ENCODE measurements at places on chromosomes 13 and 19.

- DNase-seq, result no peak
Observed at GRCh38 chr13:66933994-66934393, 296.1 kb downstream of the PCDH9 start.

GRCh38 chr13:47087841-47088240 is 191.0 kb upstream of the HTR2A start:
- DNase-seq, result no peak

DNA sequence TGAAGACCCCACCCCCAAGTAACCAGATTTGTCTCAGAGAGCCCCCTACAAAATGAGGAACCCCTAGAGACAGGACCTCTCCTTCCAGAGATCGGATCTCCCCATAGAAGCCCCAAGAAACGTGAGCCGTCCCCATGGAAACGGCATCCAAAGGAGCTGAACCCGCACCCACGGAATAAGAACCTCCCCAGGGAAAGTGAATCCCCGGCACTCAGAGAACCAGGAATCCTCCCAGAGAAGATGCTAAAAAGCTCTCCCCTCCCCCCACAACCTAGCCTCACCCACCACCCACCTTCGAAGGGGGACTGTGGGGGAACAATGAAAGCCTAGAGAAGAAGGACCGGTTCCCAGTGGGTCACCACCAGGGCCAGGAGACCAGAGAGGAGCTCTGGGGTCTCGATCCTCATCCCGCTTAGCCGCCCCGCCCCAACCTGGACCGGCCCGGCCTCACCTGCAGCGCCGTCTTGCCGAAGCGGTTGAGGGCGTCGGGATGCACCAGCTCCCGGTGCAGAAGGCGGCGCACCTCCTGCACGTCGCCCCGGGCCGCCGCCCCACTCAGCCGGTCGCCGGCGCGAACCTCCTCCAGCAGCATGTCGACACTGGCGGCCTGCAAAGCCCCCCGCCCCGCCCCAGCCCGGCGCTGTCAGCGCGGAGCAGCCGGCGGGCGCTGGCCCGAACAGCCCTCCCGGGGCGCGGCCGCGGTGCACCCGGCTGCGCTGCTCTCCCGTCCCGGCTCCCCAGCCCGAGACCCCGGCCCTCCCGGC is 535 bp downstream of the CDKN2D start:
- no peak for DNase-seq

DNA sequence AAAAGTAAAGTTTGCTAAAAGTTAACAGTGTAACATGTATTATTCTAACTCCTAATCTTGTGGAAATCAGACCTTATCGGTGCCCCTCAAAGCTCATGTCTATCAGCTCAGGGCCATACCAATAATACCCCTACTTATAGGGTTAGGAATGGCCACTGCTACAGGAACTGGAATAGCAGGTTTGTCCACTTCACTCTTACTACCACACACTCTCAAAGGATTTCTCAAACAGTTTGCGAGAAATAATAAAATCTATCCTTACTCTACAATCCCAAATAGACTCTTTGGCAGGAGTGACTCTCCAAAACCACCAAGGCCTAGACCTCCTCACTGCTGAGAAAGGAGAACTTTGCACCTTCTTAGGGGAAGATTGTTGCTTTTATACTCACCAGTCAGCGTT is 1677.7 kb downstream of the OLFM4 start:
- no peak for DNase-seq

- DNase-seq, result peak; percentile 14
Observed at GRCh38 chr13:50713523-50714248, 129.8 kb downstream of the DLEU7 start.

DNA sequence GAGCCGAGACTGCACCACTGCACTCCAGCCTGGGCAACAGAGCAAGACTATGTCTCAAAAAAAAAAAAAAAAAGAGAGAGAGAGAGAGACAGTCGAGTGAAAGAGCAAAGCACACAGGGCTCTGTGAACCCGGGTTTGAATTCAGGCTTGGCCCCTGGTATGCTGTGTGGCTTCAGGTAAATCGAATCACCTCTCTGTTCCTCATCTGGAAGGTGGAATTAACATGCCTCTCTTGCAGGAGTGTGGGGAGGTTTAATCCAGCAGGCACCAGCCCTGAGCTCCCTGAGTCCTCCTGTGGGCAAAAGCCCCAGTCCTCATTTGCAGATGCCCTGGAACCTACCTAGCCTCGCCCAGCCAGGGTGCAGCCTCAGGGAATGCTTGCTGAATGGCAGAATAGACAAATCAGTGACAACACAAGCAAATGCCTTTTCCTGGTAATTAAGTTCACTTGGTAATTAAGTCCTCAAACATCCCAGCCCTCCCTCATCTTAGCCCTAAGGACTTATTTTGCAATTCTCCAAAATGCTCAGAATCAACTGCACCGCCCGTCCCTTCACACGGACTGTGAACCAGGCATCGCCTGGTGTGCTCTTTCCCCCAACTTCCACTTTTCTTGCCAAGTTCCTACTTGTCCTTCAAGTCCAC is 4.6 kb upstream of the ZNRF4 start:
- no peak for DNase-seq

- DNase-seq, result no peak
Observed at GRCh38 chr13:92354583-92354982, 872.0 kb upstream of the GPC6 start.

- DNase-seq, result no peak
Observed at GRCh38 chr19:52639996-52640395, 1.8 kb upstream of the ZNF83 start.

DNA sequence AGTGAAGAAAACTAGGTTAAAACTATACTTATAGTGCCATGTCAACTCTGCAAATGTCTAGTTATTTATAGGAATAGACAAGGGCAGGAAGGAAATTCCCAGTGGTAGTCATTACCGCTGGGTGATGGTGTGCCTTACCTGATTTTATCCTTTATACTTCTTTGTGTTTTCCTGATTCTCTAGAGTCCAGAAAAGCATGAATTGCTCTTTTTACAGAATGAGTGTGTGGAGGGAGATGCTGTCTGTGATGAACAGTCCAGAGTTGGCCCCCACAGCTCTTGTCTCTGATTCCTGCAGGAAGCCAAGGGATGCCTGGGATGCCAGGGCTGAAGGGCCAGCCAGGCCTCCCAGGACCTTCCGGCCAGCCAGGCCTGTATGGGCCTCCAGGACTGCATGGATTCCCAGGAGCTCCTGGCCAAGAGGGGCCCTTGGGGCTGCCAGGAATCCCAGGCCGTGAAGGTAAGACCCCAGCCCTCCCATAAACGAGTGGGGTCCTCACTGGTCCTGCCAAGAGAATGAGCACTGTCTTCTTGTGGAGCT is 83.7 kb downstream of the RAB20 start:
- no peak for DNase-seq

GRCh38 chr13:60229708-60230272 is 66.1 kb upstream of the DIAPH3 start:
- DNase-seq, result no peak

DNA sequence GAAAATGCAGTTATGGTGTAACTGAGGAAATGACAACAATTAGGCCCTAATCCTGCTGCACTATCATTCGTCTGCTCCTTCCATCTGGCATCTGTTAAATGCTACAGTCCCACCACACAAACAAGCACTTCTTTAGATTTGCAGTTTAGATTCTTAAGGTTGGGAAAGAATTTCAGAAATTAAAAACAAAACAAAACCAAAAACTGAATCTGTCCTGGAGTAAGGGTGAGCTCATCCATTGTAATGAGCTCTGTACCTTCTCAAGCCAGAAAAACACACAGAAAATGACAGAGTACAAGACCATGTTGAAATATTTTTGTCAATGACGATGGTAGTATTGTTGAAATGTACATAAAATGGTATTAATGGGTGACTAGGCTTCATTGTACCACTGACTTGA is 28.3 kb downstream of the SMAD9 start:
- no peak for DNase-seq

GRCh38 chr19:5434351-5434917 is 20.8 kb upstream of the ZNRF4 start:
- no peak for DNase-seq

DNA sequence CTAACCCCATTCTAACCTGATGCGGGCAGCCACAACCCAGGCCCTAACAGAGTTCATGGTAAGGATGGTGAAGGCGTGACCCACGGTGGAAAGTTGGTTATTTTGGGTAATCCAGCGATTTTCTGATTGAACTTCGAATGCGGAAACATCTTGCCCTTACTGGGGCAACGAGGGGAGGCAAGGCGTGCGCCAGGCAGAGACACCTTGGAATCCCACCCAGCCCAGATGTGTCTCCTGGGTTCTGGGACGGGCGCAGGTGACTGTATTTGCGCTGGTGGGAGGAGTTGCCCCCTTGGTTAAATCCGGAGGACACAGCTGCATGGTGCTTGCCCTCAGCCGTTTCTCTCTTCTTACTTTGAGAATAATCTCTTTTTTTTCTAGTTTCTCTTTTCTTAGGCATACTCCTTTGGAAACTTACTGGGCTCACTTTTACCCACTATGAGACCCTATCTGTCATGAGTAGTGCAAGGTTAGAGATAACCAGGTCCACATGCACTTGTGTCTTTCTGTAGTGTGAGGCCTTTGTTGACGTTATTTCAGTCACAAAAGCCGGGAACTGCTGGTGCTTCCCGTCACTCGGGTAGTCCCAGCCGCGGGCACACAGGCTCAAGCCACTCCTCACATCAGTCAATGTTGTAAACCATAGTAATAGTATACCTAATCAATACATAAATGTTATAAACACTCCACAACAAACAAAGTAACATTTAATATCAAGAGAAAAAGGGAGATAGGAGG is 81.5 kb downstream of the ATP11A start:
- no peak for DNase-seq

- no peak for DNase-seq
Observed at GRCh38 chr13:44212633-44213396, 160.8 kb upstream of the SERP2 start.

GRCh38 chr13:44313674-44314073 is 60.0 kb upstream of the SERP2 start:
- DNase-seq, result no peak

- no peak for DNase-seq
Observed at GRCh38 chr13:75514080-75514995, 23.3 kb downstream of the COMMD6 start.

DNA sequence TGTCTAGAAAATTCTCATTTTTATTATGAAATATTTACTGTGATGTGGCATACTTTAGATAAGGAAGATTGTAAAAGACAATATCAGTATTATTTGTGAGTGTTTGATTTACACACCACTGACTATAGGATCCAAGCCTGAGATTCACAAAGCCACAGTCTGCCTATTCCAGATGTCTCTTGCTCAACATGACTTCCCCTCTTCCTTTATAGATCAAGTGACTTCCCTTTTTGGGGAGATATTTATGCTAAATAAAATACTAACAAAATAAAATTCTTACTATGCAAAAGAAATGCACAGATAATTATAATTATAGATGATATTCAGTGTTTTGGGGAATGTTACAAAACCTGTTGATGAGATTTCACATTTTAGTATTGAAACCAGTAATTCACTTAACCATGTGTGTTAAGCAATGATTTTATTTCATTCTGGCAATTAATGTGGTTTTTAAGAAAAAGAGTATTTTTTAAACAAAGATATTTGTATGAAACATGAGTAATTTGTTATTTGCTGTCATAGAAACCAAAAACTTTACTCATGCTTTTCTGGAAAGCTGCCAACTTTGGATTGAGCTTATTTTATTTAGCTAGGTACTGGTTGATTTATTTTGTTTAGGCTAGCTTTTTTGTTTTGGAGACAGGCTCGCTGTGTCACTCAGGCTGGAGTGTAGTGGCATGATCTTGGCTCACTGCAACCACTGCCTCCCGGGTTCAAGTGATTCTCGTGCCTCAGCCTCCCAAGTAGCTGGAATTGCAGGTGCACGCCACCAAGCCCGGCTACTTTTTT is 13.7 kb upstream of the GPR183 start:
- no peak for DNase-seq

DNA sequence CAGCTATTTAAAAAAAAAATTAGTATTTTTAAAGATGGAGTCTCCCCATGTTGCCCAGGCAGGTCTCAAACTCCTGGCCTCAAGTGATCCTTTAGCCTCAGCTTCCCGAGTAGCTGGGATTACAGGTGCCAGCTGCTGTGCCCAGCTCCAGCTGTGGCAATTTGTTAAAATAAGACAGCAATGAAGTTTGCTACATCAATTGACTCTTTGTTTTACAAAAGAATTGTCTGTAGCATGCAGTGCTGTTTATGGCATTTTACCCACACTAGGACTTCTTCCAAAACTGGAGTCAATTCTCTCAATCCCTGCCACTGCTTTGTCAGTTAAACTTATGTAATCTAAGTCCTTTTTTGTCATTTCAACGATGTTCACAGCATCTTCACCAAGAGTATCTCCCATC is 49.3 kb downstream of the NDFIP2 start:
- DNase-seq, result no peak

GRCh38 chr19:56896095-56896494 is 55.6 kb upstream of the PEG3 start:
- no peak for DNase-seq

DNA sequence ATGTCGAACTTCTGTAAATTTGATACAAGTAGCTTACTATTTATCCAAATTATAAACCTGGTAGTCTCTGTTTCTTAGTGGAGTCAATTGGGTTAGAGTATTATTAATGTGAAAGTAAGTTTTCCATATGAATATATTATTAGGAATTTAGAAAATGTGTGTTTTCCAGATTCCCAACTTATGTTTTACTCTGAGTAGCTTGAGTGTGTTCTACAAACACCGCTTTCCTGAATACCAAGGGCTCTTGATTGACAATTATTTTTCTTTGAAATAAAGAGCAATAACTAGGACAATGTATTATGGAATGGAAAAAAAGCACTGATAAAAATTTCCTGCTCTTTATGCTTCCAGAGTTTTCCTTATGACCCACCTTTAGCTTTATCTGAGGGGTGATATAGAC is 233.6 kb downstream of the POSTN start:
- no peak for DNase-seq

DNA sequence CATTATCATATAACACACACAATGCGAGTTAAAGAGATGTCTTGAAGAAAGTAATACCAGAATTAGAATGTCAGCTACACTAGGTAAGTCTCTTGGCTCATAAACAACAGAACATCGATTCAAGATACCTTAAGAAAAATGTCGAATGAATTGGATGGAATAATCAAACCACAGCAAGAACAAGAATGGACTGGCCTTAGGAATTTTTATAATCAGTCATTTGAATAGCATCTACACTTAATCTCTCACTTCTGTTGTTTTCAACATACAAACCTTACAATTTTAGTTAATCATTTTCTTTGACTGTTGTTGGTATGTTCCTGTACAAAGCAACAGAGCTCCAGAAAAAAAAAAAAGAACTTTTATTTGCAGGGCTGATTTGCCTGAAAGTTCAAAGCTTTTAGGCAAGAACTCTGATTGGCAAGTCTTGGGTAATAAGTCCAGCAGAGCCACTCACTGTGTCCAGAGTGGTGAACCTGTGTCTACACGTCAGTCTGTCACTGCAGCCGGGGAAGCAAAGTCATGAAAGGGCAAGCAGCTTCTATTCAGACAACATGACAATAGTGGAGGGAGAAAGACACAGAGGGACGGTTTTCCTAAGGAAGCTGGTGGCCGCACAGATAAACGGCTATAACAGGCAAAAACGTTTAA is 1026.1 kb upstream of the MIR17HG start:
- DNase-seq, result no peak

DNA sequence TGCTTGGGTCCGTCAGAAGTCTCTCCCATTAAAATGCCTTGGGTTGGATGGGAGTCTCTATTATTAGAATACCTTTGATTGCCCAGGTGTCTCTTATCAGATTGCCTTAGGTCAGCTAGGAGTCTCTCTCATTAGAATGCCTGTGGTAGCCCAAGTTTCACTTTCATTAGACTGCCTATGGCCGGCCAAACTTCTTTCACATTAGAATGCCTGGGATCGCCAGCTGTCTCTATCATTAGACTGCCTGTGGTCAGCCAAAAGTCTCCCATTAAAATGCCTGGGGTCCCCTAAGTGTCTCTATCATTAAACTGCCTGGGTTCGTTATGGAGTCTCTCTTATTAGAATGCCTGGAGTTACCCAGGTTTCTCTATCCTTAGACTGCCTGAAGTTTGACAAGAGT is 1476.7 kb downstream of the UQCRFS1 start:
- DNase-seq, result no peak

Data from GM18507 (cell line).